Hair follicle dermal papilla cell (primary cell): ENCODE measurements at places on chromosomes 6 and 20. TPM values are rescaled to one million over a fixed set of nuclear protein-coding genes. Genes with fewer than 3 reads are reported as not detected.

The RAET1E gene
- 0.49 TPM in 1 of 2 replicates, not detected in the other for total RNA-seq

The FBXO5 gene
- total RNA-seq, result 6.0 and 6.7 TPM in 2 replicates

The ARMC2 gene
- total RNA-seq, result 5.2 and 6.3 TPM in 2 replicates

The OXT gene
- total RNA-seq, result not detected in 2 replicates

The FAM83B gene
- total RNA-seq, result 0.16 TPM in 1 of 2 replicates, not detected in the other

The WFDC5 gene
- not detected in 2 replicates for total RNA-seq

The COL9A3 gene
- total RNA-seq, result 0.24 TPM in 1 of 2 replicates, not detected in the other

The FAM50B gene
- 7.8 and 8.6 TPM in 2 replicates for total RNA-seq

The SLC22A16 gene
- total RNA-seq, result 0.12 TPM in 1 of 2 replicates, not detected in the other

The TSPO2 gene
- not detected in 2 replicates for total RNA-seq

The PRRT1 gene
- total RNA-seq, result 0.16 TPM in 1 of 2 replicates, not detected in the other

The SLC12A5 gene
- not detected in 2 replicates for total RNA-seq

The SLC35D3 gene
- total RNA-seq, result not detected in 2 replicates

The CCN5 gene
- total RNA-seq, result 50.3 and 59.2 TPM in 2 replicates

The COL19A1 gene
- 0.16 TPM in 1 of 2 replicates, not detected in the other for total RNA-seq

The IP6K3 gene
- 0.12 and 0.32 TPM in 2 replicates for total RNA-seq

The HCK gene
- 0.65 TPM in 1 of 2 replicates, not detected in the other for total RNA-seq

The SNAP91 gene
- 0.49 and 1.1 TPM in 2 replicates for total RNA-seq

The ADISSP gene
- 30.2 and 36.7 TPM in 2 replicates for total RNA-seq

The ANKRD6 gene
- 8.1 and 9.4 TPM in 2 replicates for total RNA-seq
